ENCODE measurements at places on chromosomes 11 and 22.

- DNase-seq: peak; percentile 58
Observed at GRCh38 chr11:128279866-128280265, 307.5 kb downstream of the ETS1 start.

- DNase-seq: peak; percentile 37
Observed at GRCh38 chr11:72642043-72642883, 32.0 kb downstream of the PDE2A start.

- no peak for DNase-seq
Observed at GRCh38 chr11:115128226-115128625, 376.0 kb downstream of the CADM1 start.

DNA sequence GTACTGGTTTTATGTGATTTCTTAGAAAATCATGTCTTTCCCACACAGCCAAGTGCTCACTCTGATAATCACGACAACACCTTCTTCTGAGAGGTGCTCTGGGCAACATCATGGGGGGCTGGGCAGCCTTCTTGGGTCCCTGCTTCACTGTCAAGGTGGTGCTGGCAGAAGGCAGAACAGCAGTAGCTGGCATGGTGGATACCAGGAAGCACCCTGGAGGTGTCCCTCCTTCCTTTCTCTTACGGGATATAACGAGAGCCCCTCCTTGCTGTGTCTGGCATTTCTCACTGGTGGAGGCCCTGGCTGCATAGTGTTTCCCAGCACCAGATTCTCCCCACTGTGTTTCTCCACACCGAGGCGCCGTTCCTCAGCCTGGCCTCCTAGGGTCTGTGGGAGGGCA is 60.9 kb downstream of the SCN3B start:
- DNase-seq: no peak

- DNase-seq: no peak
Observed at GRCh38 chr11:78548911-78549590, 25.6 kb downstream of the NARS2 start.

DNA sequence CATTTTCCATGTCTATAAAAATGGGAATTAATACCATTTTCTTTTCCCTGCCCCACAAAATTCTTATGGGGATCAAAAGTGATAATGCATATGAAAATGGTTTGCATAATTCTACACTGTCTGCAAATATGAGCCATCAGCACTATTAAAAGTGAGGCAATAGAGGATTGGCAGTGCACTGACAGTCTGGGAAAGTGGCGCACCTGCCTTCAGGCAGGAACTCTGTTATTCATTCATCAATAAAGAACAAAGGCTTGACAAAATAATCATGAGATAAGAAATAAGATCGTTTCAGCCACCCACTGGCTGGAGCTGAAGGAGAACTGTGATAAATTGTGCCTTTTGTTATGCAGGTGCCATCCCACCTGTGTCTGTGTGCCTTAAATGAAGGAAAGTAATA is 49.5 kb downstream of the ARFGAP2 start:
- DNase-seq: no peak

DNA sequence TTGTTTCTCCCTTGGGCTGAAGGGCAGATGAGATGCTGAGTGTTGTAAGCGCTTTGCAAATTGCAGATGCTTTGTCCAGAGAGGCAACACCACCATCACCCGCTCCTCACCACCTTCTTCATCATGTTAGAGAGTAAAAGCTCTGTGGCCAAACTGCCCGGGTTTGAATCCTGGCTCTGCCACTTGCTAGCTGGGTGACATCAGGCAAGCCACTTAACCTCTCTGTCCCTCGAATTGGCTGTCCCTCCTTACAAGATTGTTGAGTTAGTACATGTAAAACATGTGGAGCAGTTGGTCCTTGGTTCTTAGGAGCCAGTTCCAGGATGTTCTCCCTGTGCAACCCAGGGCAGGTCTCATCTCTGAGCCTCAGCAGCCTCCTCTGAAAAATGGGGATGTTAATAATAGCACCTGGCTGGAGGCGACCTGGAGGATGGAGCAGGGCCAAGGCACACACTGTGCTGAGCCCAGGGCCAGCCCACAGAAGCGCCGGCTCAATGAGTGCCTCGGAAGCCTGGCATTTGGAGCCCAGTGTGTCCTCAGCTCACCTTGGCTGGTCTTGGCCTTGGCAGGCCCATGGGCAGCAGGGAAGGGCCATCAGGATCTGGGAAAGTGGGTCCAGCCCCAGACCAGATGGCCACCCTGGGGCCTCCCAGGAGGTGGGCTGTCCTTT is 10.5 kb downstream of the C11orf86 start:
- no peak for DNase-seq

Measured in M059J (cell line).